ENCODE measurements at places on chromosomes 4 and X. TPM values are rescaled to one million over a fixed set of nuclear protein-coding genes. Genes with fewer than 3 reads are reported as not detected.

PCDH7 gene
- polyA plus RNA-seq = not detected

LRCH2 gene
- polyA plus RNA-seq = not detected

TMPRSS11E gene
- not detected for polyA plus RNA-seq

CYSLTR1 gene
- 5.4 TPM for polyA plus RNA-seq

CSAG3 gene
- polyA plus RNA-seq = not detected

CXCL5 gene
- not detected for polyA plus RNA-seq

UGT8 gene
- not detected for polyA plus RNA-seq

NSUN7 gene
- not detected for polyA plus RNA-seq

TRPC5OS gene
- not detected for polyA plus RNA-seq

GPR143 gene
- polyA plus RNA-seq = not detected

GABRB1 gene
- polyA plus RNA-seq = not detected

FAM184B gene
- not detected for polyA plus RNA-seq

TEX13C gene
- polyA plus RNA-seq = not detected

NLGN4X gene
- polyA plus RNA-seq = not detected

SPATA4 gene
- polyA plus RNA-seq = not detected

NDNF gene
- polyA plus RNA-seq = not detected

TSPAN6 gene
- 4.2 TPM for polyA plus RNA-seq

SNX12 gene
- 7.3 TPM for polyA plus RNA-seq

NUP62CL gene
- polyA plus RNA-seq = 1.6 TPM

HMX1 gene
- polyA plus RNA-seq = not detected

C4orf36 gene
- not detected for polyA plus RNA-seq

ADH1A gene
- not detected for polyA plus RNA-seq

RNF128 gene
- not detected for polyA plus RNA-seq

ADAMTS3 gene
- not detected for polyA plus RNA-seq

PPBP gene
- polyA plus RNA-seq = not detected

EGF gene
- polyA plus RNA-seq = not detected

CYBB gene
- polyA plus RNA-seq = not detected

ADH4 gene
- not detected for polyA plus RNA-seq

SMR3B gene
- polyA plus RNA-seq = not detected

MAGEB1 gene
- polyA plus RNA-seq = not detected

TLR1 gene
- 13.3 TPM for polyA plus RNA-seq

All from CD4-positive, CD25-positive, alpha-beta regulatory T cell (primary cell).